ENCODE measurements at places on chromosomes 13 and 19.

- DNase-seq, result no peak
Measured at GRCh38 chr13:63274772-63275171, 1859.1 kb upstream of the PCDH20 start.

DNA sequence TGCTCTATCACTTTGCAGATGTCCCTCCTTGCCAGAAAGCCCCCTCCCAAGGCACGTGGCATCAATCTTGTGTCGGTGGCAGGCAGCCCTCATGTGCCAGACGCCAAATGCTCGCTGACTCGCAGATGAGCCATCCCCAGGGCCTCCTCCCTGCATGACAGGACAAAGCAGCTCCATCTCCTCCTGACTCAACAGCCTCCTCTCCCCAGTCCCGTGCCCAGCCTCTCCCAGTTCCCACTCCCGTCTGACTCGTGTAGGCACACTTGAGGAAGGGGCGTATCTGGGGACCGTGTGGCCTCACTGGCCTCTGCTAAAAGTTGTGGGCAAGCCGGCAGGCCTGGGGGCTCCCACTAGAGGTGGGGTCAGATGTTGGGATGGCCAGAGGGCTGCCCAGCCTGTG, 133.6 kb downstream of the STK24 start:
- DNase-seq, result no peak

GRCh38 chr19:1017115-1017905, 3.6 kb downstream of the TMEM259 start:
- DNase-seq, result no peak

GRCh38 chr13:53121131-53121773, 92.6 kb downstream of the OLFM4 start:
- DNase-seq, result no peak

DNA sequence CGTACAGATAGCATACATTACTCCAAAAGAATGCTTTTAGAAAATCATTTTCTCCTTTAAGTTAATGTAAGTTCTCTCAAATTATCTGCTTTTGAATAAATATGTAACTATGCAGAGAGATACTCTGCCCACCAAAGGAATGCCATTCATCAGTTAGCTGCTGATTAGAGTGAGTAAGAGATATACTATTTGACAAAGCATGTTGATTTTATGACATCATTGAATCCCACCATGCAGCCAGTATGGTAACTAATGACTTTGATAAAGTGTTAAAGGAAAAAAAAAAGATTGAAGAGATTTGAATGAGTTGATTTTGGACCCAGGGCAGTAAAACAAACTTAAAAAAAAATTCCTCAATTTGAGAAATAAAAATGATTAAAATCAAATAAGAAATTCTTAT, 521.5 kb downstream of the SLITRK6 start:
- DNase-seq, result no peak

GRCh38 chr13:111662451-111662850, 342.0 kb downstream of the TEX29 start:
- DNase-seq, result no peak

DNA sequence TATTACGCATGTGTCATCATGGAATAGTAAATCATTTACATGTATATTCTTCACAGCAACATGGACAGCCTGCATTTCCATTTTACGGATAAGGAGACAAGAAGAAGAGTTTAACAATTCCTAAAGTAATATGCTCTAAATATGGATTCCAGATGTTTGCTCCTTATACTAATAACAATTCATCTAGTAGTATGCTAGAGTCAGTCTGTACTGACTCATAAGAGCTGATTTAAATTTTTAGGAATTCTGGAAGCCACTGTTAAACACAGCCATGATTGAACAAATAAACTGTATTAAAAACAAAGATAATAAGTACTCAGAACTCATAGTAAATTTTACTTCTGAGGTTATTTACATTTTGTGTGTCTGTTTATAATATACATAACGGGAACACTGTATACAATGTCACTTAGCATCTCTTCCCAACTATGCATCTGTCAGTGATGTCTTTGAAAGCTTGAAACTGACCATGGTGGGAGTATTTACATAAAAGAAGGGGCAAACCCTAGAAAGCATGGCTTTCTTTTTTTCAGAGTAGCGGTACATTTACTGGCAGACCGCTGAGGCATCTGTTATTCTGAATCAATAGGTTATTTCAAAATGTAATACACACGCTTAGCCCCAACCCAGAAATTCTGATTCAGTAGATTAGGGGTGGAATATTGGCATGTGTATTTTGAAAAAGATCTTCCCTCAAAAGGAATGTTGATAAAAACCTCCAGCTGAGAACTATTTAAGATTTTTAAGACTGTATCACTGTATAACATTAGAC, 12.9 kb downstream of the ZC3H13 start:
- no peak for DNase-seq

DNA sequence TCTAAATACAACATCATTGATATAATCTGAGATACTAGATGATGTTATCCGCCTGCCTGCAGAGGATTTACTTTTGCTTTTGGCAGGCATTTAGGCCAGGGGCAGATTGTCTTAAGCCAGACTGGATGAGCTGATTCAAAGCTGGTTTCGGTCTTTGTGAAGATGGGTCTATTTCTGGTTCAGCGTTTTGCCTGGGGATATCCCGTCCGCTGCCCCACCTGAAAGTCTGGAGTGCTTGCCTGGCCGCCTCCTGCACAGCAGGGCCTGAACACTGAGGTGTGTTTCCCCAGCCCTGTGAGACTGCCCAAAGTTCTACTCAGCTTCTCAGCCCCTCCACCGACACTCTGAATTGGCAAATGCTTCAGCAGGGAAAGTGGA, 149.7 kb downstream of the KATNAL1 start:
- DNase-seq, result no peak

GRCh38 chr13:87677496-87678371, 6.6 kb downstream of the SLITRK5 start:
- peak; percentile 40 for DNase-seq

GRCh38 chr13:113497217-113497616, 6.7 kb upstream of the DCUN1D2 start:
- no peak for DNase-seq

- no peak for DNase-seq
Measured at GRCh38 chr19:34590228-34590627, 86.7 kb downstream of the SCGB2B2 start.

DNA sequence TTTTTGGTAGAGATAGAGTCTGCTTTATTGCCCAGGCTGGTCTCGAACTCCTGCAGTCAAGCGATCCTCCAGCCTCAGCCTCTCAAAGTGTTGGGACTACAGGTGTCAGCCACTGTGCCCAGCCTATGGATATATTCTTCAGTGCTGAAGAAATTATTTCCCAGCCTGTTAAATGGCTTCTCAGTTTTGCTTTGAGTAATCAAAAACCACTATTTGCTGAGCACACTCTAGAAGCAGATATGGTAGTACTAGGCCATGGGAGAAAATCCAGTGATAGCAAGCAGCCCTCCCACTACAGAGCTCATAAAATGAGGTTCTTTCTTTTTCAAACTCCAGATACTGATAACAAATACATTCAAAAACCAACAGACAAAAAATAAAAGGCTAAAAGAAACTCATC, 80.6 kb upstream of the CLDN10 start:
- no peak for DNase-seq
